Mesothelial cell of epicardium (in vitro differentiated cells): ENCODE measurements at places on chromosomes 1 and 21.

DNA sequence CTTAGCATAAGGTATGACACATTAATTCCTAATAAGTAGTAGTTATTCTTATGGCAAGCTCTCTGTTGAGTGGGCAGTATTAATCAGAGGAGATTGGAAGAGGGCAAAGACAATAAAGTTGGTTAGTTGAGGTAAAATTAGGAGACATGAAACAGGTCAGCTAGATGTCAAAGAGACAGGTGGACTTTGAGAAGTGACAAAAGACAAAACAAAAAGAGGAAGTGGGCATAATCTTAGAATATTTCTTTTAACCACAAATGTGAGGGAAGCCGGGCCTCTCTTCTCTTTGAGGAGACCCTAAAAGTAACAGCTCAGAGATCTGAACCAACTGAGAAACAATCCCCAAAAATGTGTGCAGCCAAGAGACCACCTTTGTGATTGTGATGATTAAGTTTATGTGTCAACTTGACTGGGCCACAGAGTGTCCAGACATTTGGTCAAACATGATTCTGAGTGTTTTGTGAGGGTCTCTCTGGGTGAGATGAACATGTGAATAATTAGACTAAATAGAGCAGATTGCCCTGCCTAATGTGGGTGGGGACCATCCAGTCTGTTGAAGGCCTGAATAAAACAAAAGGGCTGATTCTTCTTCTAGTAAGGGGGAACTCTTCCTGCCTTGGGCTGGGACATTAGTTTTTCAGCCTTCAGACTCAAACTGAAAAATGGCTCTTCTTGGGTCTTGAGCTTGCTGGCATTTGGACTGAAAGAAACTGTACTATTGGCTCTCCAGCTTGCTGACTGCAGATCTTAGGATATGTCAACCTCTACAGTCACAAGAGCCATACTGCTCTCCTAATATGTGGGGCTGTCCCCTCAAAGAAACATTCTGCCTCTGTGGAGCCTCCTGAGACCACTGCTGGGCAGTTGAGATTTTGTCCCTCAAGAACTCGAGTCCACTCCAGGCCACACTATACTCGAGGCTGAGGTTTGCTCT lies 40.0 kb downstream of the FCRL5 start:
- no peak for DNase-seq

DNA sequence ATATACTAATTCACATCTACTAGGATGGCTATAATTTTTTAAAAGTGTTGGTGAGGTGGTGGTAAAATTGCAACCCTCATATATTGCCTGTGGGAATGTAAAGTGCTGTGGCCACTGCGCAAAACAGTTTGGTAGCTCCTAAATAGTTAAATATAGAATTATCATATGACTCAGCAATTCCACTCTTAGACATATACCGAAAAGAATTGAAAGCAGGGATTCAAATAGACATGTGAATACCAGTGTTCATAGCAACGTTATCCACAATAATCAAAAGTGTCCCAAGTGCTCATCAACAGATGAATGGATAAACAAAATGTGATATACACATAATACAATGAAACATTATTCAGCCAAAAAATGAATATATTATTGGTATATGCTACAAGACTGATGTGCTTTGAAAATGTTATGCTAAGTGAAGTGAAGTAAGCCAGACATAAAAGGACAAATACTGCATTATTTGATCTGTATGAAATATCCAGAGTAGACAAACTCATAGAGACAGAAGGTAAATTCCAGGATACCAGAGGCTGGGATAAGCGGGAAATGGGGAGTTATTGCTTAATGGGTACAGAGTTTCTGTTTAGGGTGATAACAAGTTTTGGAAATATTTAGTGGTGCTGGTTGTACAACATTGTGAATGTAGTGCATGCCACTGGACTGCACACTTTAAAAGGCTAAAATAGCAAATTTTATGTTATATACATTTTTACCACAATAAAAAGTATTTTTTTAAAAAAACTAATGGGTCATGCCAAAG lies 342.5 kb downstream of the SEC16B start:
- no peak for DNase-seq

GRCh38 chr1:149942885-149943284 lies 6.2 kb upstream of the MTMR11 start:
- DNase-seq: no peak

DNA sequence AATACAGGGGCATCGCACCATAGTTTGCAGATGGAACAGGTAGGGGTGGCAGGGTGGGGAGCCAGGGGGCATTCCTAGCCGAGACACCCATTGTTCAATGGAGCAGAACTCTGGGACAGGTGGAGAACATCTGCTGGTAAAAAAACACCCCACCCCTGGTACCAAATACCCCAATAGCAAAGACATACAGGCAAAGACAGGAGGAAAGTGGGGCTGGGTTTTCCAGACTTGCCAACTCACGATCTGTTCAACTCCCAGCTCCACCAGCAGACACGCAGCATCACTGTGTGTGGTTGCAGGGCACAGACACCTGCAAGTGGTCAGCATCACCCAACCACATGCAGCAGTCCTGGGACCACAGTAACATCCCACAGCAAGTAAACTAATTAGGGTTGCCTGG lies 328 bp upstream of the KRTAP10-8 start:
- no peak for DNase-seq

DNA sequence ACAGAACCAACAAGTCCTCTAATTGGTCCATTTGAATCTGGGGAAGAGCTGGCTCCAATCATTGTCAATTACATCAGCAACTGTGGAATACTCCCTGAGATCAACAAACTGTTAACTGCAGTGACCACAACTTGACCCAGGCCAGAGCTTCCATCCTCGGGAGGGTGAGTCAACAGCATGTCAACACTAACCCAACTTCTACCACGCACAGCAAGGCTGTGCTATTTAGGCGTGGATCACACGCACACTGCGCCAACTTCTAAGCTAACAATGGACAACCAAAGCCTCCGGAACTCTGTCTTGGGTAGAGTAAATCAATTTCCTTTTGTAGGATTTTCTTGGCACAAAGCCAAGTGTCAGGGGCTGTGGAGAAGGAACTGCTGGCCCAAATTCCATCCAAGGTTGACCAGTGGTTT lies 30.4 kb downstream of the APP start:
- no peak for DNase-seq

DNA sequence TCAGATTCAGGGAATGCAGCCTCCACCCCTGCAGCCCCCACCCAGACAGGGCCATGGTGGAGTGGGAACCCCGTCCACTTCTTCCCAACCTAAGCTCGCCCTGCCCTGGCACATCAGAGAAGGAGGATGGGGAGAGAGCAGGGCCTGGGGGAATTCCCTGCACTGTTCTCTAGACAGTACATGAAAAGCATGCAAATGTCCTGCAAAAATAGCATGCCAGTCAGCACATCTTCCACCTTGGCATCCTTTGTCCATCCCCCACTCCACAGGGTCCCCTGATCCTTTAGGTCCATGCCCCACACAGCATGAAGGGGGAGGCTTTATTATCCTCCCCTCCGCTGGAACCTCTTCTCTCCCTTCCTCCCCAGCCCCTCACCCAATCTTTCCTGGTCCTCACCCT lies 35.0 kb upstream of the RD3 start:
- no peak for DNase-seq

GRCh38 chr1:115807723-115808122 lies 33.2 kb downstream of the NHLH2 start:
- no peak for DNase-seq

GRCh38 chr1:92126088-92126487 lies 45.9 kb downstream of the BTBD8 start:
- DNase-seq: no peak

GRCh38 chr1:234665975-234666605 lies 56.1 kb upstream of the IRF2BP2 start:
- DNase-seq: no peak

- no peak for DNase-seq
Measured at GRCh38 chr1:27865821-27866220, 6.5 kb upstream of the THEMIS2 start.

DNA sequence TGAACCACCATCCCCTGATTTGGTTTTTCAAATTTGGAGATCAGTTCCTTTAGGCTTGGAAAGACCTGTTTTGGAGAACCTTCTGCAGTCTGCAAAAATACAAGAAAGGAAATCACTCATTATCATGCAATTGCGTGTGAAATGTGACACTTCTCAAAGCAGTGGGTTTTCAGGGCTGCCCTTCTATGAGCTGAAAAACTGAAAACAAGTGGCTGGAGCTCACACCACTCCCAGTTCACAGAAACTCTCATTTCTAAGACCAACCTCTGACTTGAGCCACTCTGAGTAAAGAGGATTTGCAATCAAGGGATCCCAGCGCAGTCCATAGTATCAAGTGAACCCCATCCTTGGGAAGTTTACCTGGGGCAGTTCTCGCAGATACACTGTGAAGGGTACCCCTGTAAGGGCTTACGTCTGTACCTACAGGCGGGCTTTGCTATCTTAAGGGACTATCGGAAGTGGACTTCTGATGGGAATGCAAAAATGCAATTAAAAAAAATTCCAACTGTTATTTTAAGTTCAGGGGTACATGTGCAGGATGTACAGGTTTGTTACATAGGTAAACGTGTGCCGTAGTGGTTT lies 12.8 kb downstream of the SH2D1B start:
- no peak for DNase-seq

DNA sequence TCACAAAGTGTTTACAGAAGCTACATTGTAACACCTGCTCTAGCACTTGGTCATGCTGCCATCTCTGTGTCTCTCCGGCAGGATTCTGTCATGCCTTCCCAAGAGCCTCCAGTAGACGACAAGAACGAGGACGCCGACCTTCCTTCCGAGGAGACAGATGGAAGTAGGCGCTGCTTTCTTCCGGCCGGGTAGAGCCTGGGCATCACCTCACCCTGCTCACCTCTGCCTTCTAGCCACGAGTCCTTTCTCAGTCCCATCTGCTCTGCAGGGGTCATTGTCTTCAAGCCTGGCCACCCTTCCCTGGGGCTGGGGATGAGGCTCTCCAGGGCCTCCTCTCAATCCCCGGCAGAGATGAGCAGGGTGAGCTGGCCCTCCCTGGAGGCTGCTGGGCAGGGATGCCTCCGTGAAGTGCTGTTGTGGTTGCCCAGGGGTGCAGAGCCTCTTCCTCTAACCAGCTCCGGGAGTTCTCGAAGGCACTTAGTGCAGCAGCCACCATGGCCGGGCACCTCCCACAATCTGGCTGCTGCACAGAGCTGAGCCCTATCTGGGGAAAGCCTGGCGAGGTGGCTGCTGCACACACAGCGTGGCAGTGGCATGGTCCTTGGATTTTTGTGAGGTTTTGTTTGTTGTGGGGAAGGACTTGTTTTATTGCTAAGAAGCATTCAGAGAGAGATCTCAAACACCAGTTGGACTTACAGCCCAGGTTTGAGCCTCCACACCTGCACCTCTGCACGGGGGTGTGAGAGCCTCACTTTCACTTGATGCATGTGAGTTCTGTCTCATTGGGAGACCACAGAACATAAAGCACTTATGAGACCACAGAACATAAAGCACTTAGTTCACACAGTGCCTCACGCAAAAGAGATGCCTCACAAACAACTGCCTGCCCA lies 48.4 kb downstream of the FAAP20 start:
- DNase-seq: no peak

DNA sequence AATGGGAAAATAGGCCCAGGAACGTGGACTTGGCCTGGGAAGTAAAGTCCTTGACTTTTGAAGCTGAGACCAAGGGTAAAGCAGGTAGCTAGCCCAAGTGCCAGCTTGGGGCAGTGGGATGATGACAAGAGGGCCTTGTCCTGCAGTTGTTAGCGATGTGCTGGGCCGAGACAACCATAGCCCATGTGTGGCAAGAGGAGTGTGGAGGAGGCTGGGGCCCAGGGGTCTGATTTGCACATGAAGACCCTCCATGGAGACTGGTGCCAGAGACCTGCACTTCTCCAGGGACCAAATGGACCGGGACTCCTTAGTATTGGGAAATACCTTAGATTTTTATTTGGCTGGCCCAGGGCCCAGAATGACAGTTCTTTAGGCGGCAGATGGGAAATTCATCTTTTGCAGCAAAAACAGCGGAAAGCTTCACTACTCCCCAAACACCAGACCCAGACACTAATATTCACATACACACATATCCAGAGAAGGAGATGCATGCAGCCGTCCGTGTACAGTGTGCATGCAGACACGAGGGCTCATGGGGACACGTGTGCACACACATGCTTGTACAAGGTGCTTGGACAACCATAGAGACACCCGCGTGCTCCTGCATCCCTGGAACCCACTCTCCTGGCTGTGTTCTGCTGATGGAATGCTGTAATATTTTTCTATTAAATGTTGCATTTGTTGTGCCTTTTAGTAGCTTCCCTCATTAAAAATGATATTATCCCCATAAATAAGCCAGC lies 78.1 kb upstream of the CSF3R start:
- peak; percentile 31 for DNase-seq
